Activated naive CD4-positive, alpha-beta T cell treated with anti-CD3 and anti-CD28 coated beads, Interleukin-2, amount 10 ng/mL, durations not matched to agents 7 days and 5 days (primary cell): ENCODE measurements at places on chromosomes 7 and 10.

GRCh38 chr10:128326251-128326650 lies 200.0 kb upstream of the MKI67 start:
- no peaks in the 10 kb centered on the region for H3K4me1 ChIP-seq
- H3K27ac ChIP-seq, result no peak overlapping the region
- no peak overlapping the region for H3K4me3 ChIP-seq
- H3K36me3 ChIP-seq, result no peaks in the 10 kb centered on the region
- no peak for DNase-seq

GRCh38 chr10:60162631-60163030 lies 227.0 kb downstream of the ANK3 start:
- peaks cover 1% of the 10 kb centered on the region for H3K36me3 ChIP-seq
- no peak overlapping the region for H3K27ac ChIP-seq
- H3K4me1 ChIP-seq, result no peaks in the 10 kb centered on the region

GRCh38 chr10:97584798-97585438 lies 729 bp downstream of the HOGA1 start:
- no peaks in the 10 kb centered on the region for H3K36me3 ChIP-seq
- no peaks in the 10 kb centered on the region for H3K4me1 ChIP-seq
- H3K27ac ChIP-seq, result no peak overlapping the region
- H3K4me3 ChIP-seq, result no peak overlapping the region

DNA sequence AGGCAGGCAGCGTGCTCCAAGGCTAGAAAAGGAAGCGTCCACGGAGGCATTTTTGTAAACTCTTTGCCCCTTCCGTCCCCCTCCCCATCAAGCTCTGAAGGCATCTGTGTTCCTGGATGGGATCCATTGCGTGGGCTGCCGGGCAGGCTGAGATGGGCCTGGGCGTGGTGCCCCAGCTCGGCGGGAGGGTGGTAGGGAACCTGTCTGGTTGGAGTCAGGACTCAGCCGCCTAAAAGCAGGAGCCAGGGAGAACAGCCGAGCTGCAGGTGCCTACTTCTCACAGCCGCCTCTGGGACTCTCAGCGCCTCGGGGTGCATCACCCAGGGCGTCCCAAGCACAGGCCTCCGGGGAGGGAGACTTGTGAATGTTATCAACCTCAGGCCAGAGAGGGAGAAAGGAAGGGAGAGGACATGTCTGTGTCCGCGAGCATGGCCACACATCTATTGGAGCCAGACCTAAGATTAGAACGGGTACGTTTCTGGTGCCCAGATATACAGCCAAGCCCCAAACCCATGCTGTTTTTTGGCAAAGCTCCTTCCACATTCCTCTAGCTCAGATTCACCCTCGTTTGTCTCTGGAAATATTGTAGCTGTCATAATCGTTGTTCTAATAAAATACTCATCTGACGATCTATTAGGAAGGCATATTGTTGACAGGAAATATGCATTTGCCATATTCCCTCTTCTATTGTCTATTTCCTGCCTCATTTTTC lies 48.6 kb upstream of the CTBP2 start:
- H3K36me3 ChIP-seq, result no peaks in the 10 kb centered on the region
- H3K4me3 ChIP-seq, result no peak overlapping the region
- DNase-seq, result no peak
- peaks cover 3% of the 10 kb centered on the region for H3K27me3 ChIP-seq
- no peak overlapping the region for H3K27ac ChIP-seq

DNA sequence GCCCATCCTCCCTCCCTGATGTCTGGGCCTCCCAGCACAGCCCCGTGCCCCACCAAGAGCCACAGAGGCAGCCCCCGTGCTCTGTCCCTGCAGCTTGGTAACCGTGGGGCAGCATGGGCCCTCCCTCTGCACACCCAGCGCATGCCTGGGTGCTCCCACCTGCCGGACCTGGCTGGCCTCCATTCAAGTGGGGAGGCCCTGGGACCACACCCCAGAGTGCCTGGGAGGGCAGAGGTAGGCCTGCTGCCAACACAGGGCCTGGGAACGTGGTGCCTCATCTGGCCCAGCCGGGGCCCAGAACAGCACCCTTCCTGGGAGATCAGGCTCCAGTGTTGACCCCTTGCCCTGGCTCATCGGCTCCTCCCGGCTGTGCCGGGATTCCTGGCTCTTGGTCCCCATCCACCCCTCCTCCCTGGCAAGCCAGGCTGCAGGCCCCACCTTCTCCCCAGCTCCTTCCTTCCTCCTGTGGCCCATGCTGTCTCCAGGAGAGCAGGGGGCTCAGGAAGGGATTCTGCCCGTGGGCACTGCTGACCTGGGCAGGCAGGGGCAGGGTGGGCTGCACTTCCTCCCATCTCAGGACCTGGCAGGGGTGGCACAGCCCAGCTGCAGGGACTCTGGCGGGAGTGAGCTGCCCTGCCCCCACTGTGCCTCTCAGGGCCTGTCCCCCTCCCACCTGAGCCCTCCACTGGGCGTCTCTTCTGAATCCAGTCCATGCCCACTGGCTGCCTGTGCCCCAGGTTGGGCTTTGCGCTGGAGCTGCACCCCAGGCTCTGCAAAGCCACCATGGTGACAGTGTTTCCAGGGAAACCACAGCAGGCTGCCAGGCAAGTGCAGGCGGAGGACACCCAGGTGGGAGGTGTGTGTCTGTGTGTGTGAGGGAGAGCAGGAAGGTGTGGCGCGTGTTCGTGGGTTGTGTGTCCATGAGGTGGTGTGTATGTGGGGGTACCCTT lies 32.6 kb downstream of the PWWP2B start:
- H3K27ac ChIP-seq, result no peak overlapping the region
- no peak for DNase-seq
- no peaks in the 10 kb centered on the region for H3K36me3 ChIP-seq
- no peak overlapping the region for H3K4me3 ChIP-seq

DNA sequence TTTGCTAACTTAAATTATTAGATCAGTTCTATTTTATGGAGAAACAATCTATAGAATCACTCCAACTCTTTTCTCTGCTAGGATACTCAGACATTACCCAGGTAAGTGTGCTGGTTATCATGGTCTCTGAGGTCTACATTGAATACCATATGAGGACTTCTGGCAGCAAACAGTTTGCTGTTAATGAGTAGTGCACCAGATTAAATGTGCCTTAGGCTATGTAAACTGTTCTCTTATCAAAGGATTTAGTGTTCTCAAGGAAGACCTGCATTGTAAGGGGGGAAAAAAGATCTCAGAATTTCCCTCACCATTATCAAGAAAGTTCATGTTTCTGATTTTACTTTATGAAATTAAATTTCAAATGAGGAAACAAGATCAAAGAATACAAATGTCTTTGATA lies 107.5 kb downstream of the ITGB8 start:
- H3K36me3 ChIP-seq, result no peaks in the 10 kb centered on the region
- H3K27ac ChIP-seq, result no peak overlapping the region
- no peaks in the 10 kb centered on the region for H3K27me3 ChIP-seq
- no peaks in the 10 kb centered on the region for H3K4me1 ChIP-seq
- H3K4me3 ChIP-seq, result no peak overlapping the region

- no peak overlapping the region for H3K27ac ChIP-seq
- H3K4me3 ChIP-seq, result no peak overlapping the region
- no peaks in the 10 kb centered on the region for H3K4me1 ChIP-seq
- no peak for DNase-seq
- H3K27me3 ChIP-seq, result peaks cover 60% of the 10 kb centered on the region
Measured at GRCh38 chr10:100889546-100889945, 23.2 kb upstream of the SLF2 start.

- no peak for DNase-seq
- no peak overlapping the region for H3K27ac ChIP-seq
- H3K4me1 ChIP-seq, result peaks cover 1% of the 10 kb centered on the region
Measured at GRCh38 chr10:24651923-24652322, 71.8 kb downstream of the ARHGAP21 start.

DNA sequence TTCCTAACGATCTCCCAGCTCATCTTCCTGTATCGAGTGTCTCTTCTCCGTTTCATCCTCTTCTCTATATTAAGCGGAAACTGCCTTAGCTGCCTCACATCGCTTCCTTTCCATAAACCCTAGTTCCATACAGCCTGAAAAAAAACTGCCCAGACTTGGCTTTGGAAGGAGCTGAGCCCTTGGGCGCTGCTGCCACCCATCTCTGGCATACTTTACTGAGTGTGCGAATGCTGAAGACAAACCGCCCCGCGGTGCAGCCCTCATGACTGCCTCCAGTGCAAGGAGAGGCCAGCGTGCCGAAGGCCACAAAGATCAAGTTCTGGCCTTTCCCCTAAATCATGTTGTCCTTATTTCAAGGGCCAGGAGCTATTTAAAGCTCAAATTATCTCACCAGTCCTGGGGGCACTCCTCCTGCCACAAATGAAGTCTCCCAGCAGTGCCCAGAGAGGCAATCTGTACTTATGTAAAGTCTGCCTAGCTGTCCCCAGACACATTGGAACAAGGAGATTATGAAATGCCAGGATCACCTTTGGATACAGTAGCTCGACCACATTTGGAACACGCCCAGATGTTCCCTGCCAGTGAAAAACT lies 25.2 kb downstream of the YWHAG start:
- H3K27ac ChIP-seq, result no peak overlapping the region
- H3K4me1 ChIP-seq, result peaks cover 20% of the 10 kb centered on the region
- peaks cover 28% of the 10 kb centered on the region for H3K36me3 ChIP-seq
- H3K4me3 ChIP-seq, result no peak overlapping the region
- no peaks in the 10 kb centered on the region for H3K27me3 ChIP-seq

- DNase-seq, result no peak
- no peaks in the 10 kb centered on the region for H3K4me1 ChIP-seq
- no peaks in the 10 kb centered on the region for H3K36me3 ChIP-seq
- H3K27ac ChIP-seq, result no peak overlapping the region
- H3K27me3 ChIP-seq, result no peaks in the 10 kb centered on the region
Measured at GRCh38 chr7:117259615-117260014, 63.2 kb downstream of the WNT2 start.

DNA sequence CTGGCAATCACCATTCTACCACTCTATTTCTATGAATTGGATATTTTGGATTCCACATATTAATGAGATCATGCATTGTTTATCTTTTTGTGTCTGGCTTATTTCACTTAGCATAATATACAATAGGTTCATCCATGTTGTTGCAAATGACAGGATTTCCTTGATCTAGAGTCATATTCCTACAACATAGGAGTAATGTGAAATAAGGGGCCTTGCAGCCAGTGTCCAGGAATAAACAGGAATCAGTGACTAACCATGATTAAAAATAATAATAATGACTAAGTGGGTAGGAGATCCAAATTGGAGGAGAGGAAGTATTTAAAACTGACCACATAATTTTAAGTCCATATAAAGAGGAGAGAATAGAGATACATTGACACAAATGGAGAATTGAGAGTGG lies 49.9 kb downstream of the SCIN start:
- no peaks in the 10 kb centered on the region for H3K36me3 ChIP-seq
- H3K27ac ChIP-seq, result no peak overlapping the region
- DNase-seq, result no peak
- no peak overlapping the region for H3K4me3 ChIP-seq
- H3K4me1 ChIP-seq, result no peaks in the 10 kb centered on the region

GRCh38 chr7:156166692-156167416 lies 354.6 kb upstream of the SHH start:
- no peaks in the 10 kb centered on the region for H3K36me3 ChIP-seq
- no peak overlapping the region for H3K27ac ChIP-seq
- DNase-seq, result no peak
- H3K4me1 ChIP-seq, result no peaks in the 10 kb centered on the region
- peaks cover 11% of the 10 kb centered on the region for H3K27me3 ChIP-seq

DNA sequence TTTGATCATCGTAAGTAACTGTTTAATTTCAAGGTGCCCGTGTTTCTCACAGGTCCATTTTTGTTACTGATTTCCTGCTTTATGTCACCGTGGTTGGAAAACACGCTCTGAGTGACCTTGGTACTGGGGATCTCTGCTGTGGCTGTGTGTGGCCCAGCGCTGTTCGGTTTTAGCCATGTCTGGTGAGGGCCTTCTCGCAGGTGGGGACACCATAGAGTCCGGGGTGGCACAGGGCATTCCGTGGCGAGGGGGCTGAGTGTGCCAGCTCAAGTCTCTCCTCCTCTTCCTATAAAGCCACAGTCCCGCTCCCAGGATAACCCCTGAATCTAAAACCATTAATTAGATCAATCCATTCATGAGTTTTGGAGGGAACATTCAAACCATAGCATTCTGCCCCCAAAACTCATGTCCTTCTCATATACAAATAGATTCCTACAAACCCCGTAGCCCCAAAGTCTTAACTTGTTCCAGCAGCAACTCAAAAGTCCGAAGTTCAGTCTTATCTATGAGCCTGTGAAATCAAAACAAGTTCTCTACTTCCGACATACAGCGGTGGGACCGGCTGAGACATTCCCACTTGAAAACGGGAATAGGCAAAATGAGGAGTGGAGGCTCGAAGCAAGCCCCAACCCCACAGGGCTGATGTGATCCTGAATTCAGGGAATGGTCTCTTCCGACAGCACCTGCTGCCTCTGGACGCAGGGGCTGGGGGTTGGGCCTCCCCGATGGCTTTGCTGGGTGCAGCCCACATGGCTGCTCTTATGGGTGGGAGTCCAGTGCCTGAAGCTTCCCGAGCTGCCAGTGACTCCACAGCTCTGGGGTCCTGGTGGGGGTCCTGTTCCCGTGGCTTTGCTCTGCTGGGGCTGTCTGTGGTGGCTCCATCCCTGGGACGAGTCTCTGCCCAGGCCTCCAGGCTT lies 55.0 kb upstream of the NKX6-2 start:
- no peak overlapping the region for H3K4me3 ChIP-seq
- H3K27me3 ChIP-seq, result no peaks in the 10 kb centered on the region
- H3K4me1 ChIP-seq, result no peaks in the 10 kb centered on the region
- no peaks in the 10 kb centered on the region for H3K36me3 ChIP-seq
- H3K27ac ChIP-seq, result no peak overlapping the region

DNA sequence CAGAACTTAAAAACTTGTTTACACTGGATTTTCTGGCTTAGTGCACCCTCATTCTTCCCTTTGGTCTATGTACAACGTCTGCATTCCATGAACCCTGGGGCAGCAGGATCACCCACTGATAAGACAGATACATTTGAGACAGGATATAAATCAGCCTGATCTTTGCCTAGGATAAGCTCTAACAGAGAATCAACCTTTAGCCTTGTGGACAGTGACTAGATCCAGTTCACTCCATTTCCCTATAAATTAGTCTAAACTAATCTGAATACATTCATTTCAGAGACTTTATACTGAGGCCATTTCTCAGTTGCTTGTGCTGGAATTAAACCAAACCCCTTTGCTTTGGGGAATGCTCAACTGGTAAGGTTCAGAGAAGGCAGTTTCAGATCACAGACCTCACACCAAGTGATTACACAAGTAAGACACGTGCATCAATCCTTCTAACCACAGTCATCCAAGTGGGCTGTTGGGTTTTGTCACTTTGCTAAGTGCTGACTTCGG lies 639.8 kb upstream of the FZD8 start:
- no peaks in the 10 kb centered on the region for H3K27me3 ChIP-seq
- H3K36me3 ChIP-seq, result no peaks in the 10 kb centered on the region
- no peaks in the 10 kb centered on the region for H3K4me1 ChIP-seq
- no peak for DNase-seq
- no peak overlapping the region for H3K27ac ChIP-seq

DNA sequence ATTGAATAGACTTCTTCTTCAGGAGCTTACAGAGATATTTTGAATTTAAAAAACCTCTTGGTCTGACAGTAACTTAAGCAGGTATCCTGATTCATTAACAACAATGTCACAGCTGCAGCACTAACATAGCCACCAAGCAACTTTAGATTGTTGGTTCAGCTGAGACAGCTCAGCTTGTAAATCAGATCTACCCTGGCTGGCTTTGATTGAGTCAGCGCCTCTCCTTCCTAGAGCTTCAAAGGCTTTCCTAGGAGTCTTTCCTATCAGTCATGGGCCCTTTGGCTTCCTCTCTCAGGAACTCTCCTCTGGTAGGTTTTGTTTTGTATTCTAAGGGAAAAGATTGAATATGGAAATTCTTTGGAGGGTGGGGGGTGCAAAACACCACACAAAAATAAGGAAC lies 70.7 kb upstream of the STEAP4 start:
- no peak for DNase-seq
- no peak overlapping the region for H3K27ac ChIP-seq
- H3K4me3 ChIP-seq, result no peak overlapping the region
- H3K36me3 ChIP-seq, result no peaks in the 10 kb centered on the region
- peaks cover 7% of the 10 kb centered on the region for H3K27me3 ChIP-seq
